ENCODE measurements at places on chromosomes 5 and 9. TPM values are rescaled to one million over a fixed set of nuclear protein-coding genes. Genes with fewer than 3 reads are reported as not detected.

DNA sequence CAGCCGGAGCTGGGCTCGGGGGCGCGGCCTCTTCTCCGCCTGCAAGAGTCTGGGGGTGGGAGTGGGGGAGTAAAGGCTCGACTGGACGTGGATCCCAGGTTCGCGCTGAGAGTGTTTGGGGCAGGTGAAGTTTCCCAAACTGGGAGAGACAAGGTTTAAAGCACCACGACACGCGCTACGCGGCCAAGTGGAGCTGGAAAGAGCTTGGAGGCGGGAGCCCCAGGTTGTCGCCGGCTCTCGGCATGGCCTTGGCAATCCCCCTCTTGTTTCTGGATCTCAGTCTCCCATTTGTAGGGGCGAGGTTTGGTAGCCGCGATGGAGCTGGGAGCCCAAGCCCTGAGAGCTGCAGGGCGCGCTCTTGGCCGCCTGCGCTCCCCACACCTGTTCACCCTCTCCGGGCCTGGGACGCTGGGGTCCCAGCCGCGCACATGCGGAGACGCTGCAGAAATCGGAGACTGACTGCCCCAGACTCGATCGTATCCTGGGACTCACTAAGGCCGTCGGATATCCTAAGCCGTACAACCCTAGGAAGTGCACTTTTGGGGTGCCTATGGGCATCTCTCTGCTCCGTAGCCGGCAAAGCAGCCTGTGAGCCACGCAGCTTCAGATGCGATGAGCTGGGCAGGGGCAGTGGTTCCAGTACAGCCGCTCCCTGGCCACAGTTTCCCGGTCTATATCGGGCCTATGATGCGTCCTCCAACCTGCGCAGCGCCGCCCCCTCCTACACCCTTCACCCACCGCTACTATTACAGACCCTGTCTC is 937 bp downstream of the TMOD1 start:
- no peak for DNase-seq

The PIP5KL1 gene
- total RNA-seq = 18.4 TPM

DNA sequence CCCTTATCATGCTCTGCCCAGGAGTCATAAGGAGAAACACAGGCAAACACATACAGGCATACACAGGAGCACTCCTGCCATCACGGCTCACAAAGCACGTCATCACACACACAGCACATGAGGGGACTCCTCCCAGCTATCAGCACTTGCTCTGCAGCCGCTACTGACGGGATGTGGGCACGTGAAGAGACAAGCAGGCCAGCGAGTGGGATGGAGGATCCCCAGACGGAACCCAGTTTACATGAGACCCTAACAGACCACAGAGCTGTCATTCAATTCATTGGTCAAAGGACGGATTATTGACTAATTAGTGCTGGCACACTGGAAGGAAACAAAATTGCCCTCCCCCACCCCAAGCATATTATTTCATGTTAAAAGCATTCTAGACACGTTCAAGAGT is 53.6 kb downstream of the SEMA4D start:
- DNase-seq = no peak

The PCDHAC2 gene
- total RNA-seq = not detected

DNA sequence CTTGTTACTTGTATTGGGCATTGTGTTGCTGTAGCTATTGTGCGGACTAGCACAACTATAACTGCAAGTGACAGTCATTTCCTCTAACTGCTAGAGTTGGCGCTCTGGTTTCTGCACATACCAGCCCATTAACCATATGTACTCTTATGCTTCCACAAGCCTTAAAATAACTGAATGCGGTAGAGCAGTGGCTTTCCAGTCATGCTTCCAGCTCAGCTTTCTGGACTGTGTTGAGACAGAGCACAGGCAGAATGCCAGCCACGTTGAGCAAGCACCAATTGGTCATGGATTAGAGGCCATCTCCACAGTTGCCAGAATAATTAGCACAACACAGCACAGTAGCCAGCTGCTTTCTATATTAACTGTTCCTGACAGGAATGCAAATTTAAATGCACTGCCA is 12.2 kb downstream of the INVS start:
- no peak for DNase-seq

GRCh38 chr5:155906046-155906445 is 420.9 kb upstream of the SGCD start:
- DNase-seq = no peak

GRCh38 chr9:121769939-121770338 is 118.5 kb downstream of the DAB2IP start:
- no peak for DNase-seq

- no peak for DNase-seq
Measured at GRCh38 chr5:65144136-65144871, 337.4 kb downstream of the ADAMTS6 start.

The MLANA gene
- total RNA-seq = not detected

The PTAR1 gene
- total RNA-seq = 50.0 TPM
